Activated T-cell treated with anti-CD3 and anti-CD28 coated beads, Interleukin-2, amount 50 U/mL, for 24 hours (primary cell): ENCODE measurements at places on chromosomes 3 and 15.
A peak's percentile ranks its signal among the peaks of the same experiment; 100 is the strongest.

- DNase-seq, result no peak
Measured at GRCh38 chr3:152232679-152233078, 36.0 kb upstream of the MBNL1 start.

DNA sequence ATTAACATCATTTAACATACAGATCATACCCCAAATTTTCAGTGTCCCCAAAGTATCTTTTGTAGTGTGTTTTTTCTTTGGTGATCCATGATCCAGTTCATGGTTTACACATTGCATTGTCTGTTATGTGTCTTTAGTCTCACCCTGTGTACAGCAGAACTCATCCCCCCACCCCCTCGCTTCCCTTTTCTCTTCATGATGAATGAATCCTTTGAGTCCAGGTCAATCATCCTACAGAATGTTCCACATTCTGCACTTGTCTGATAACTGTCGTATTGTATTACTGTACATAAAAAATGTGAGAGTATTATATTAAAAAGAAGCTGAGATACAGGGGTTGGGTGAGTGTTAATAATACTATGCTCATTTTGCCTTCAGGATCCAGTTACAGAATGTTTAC, 14.6 kb upstream of the NIT2 start:
- DNase-seq, result no peak

DNA sequence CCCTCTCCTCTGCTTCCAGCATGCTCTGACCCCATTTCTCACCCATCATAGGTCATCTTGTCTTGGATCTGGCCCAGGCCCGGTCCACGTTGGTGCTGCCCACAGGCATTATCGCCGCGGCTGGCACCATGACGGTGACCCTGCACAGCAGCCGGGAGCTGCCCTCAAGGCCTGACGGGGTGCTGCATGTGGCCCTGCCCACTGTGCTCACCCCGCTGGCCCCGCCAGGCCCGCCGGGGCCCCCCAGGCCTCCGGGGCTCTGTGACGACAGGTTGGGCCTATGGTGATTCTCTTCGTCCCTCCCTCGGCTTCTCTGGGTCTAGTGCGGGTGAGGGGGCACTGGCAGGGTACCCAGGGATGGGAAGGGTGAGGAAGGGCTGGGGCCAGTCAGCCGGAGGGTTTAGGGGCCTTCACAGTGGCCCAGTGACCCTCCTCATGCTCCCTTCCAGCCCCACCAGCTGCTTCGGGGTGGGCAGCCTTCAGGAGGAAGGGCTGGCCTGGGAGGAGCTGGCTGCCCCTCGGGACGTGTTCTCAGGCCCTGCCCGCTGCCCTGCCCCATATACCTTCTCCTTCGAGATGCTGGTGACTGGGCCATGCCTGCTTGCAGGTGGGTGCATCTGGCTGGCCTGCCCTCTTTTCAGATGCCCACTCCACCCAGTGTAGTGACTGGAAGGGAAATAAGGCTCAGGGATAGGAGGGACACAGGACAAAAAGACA, 3.9 kb downstream of the VWA5B2 start:
- no peak for DNase-seq

GRCh38 chr3:152244517-152244888, 24.2 kb upstream of the MBNL1 start:
- no peak for DNase-seq

GRCh38 chr3:8490079-8490552, 11.5 kb upstream of the LMCD1 start:
- DNase-seq, result no peak

GRCh38 chr15:47708161-47708980, 8.9 kb upstream of the SEMA6D start:
- no peak for DNase-seq

DNA sequence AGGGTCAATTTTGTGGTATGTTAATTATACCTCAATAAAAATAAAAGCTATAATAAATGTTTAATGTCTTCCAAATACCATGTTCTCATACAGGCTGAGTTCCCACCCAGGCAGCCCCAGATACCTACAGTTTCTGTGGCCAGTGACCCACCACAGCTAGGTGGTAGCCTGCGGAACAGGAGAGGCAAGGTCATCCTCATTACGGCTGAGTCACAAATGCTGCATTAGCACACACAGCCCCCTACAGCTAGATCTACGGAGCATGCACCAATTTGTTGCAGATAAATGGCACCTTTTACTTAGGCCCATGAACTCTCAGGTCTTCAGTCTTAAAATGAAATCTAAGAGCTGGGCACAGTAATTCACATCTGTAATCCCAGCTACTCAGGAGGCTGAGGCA, 5.1 kb downstream of the SPATA12 start:
- DNase-seq, result no peak

DNA sequence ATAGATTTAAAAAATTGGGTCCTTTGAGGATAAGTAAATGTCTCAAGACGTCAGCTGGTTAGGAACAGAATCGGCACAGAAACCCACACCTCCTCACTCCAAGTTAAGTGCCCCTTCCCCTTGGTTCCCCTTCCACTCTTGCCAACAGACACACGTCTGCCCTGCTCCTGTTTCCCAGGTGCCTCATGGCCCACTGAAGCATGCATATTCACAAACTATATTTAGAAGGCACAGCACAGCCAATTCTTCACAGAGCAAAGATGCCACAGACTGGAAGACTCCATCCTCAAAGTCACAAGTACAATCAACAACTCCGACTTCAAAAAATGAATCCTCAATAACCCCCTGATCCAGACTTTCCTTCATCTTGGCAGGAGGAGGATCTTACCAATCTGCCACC, 295.4 kb upstream of the NR2F2 start:
- no peak for DNase-seq

- no peak for DNase-seq
Measured at GRCh38 chr3:118213892-118214291, 820.8 kb downstream of the IGSF11 start.

DNA sequence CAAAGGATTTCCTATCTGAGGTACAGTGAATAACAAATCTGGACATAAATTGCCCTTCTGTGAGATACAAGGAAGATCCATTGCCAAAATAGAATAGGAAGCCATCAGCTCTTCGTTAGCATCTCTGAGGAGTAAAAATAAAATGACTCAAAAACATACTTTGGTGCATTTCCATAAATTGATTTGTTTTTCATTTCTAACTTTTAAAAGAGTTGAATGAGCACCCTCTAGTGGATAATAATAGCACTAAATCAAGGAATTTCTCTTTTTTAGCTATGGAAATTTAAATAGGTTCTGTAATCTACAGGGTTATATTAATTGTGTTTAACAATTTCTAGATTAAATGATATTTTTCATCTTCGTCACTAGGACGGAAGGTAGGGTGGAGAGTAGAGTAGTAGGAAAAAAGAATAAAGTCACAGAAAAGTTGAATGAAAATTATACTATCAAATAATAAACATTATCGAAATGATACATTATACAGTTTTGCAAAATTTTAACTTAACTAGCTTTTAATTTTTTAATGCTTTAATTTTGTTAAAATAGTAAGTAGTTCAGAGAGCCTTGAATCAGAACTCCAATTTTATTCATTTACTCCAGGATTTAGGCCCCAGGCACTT, 6.4 kb downstream of the NSUN3 start:
- DNase-seq, result no peak

DNA sequence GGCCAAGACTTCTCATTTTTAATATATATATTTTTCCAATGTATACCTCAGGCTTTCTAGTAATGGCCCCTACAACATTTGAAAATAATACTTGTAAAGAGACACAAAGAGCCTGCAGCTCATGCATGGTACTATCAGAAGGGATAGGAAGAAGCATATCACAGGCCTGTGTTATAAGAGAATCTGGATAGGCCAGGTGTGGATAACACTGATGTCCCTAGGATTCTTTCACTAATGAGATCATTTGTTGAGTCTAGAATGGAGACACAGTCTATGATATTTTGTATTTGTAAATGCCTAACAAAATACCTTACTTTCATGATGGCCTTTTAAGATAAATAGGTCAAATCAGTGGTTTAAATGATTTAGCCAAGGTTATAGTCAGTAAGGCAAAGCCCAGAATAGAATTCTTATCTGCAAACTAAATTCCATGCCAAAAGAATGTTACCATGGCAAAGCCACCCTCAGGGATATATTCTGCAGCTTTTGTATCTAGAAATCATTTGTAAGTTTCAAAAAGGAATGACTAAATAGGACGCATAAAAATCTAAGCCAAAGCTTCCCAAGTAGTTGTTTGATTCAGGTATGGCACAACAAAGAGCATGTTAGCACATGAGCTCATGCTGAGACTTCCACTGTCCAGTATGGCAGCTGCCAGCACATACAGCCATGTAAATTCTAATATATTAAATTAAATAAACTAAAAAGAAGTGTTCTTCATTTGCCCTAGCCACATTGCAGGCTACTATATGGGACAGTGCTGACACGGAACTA, 10.0 kb downstream of the DCP1A start:
- no peak for DNase-seq

DNA sequence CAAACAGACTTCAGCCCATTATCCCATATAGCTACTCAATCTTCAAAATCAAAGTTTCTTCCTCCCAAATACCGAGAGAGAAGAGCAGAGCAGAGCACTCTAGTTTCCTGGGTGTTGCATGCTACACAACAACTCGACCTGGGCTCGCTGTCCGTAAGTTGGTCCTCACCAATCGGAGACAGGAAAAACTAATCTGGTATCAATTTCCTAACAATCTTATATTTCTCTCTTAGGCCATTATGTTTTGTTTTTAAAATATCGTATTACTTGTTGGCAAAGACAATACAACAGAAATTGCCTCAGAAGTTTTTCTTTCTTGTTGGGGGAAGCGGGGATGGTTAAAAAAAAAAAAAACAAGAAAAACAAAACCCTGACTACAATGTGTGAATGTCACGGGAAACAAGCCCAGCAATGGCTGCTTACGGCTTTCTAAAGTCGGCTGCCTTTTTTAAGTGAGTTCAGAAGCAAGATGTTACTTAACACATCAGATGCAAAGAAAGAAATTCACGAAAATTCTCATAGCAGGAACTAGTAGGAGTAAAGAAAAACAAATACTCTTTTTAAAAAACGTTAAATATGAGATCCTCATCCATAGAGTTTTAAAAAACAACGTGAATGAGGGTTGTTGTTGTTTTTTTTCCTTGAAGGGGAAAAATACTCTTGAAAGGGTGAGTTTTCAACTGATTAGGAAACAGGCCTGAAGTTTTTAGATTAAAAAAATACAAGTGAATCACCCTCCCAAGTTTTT, 1.9 kb downstream of the VGLL4 start:
- DNase-seq, result no peak

DNA sequence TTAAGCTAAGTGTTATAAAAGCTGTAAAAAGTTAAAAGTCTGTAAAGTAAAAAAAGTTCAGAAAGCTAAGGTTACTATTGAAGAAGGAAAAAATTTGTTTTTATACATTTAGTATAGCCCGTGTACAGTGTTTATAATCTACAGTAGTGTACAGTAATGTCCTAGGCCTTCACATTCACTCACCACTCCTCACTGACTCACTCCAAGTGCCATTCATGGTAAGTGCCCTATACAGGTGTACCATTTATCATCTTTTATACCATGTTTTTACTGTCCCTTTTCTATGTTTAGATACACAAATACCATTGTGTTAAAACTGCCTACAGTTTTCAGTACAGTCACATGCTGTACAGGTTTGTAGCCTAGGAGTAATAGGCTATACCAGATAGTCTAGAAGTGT, 8.8 kb downstream of the CCDC71 start:
- no peak for DNase-seq

GRCh38 chr3:31485196-31485595, 47.5 kb upstream of the STT3B start:
- no peak for DNase-seq

DNA sequence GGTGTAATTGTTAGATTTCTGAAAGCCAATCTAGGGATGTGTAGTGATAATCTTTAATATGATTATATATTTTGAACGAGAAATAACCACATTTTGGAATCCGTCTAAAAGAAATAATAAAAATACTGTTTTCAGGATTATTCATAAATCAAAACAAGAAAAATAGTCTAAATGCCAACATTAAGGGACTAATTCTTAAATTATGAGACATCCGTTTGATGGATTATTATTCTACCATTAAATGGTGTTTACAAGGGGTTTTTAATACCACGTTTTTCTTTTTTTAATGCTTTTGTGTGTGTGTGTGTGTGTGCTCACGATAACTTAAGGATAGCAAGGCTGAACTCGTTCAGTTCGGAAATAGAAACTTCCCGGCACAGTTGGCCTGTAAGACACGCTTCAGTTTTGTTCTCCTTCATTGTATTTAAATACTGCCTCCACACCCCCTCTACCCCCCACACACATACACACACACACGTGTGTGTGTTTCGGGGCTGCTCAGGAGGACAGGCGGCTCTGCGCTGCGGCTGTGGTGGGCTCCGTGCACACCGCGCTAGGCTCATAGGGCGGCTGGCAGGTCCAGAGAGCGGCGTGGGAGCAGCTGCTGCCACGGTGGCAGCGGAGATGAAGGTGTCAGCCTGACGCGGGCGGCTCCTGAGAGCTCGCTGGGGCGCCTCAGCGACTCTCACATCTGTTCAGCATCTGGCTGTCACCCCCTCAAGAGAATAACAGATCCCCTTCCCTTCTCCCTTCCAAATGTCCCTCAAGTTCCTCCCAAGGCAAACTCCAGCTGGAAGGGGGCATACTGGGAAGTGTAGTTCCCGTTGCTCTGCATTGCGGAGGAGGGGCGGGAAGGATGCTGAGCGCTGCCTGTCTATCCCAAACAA, 23.0 kb upstream of the ANP32A start:
- peak; percentile 55 for DNase-seq

GRCh38 chr3:73866846-73867245, 242.1 kb upstream of the PDZRN3 start:
- DNase-seq, result no peak

DNA sequence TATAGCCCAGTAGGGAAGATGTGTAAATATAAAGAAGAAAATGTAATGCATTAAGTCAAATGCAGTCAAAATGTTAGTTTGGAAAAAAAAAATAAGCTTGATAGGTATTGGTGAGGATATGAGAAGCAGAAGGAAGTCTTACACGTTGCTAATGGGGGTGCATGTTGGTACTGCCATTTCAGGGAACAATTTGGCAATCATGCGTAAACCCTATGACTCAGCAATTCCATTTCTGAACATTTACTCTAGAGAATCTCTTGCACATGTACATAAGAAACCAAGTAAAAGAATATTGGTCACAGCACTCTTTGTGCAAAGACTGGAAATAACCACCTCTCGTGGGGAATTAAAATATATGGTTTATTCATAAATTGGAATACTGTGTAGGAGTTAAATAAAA, 35.5 kb upstream of the TIMP4 start:
- no peak for DNase-seq

- no peak for DNase-seq
Measured at GRCh38 chr15:38559131-38559530, 5.5 kb downstream of the RASGRP1 start.

- peak; percentile 45 for DNase-seq
Measured at GRCh38 chr15:57732526-57733331, 26.2 kb downstream of the POLR2M start.

- DNase-seq, result no peak
Measured at GRCh38 chr3:187085933-187086332, 53.4 kb downstream of the RPL39L start.
